Adipose tissue (tissue), 3 donors: ENCODE measurements at places on chromosomes 5 and 9. TPM values are rescaled to one million over a fixed set of nuclear protein-coding genes. Genes with fewer than 3 reads are reported as not detected.

The MARCHF11 gene
- polyA plus RNA-seq: 0.32 TPM

The ZFP37 gene
- polyA plus RNA-seq: 1.3 TPM

The IFNA21 gene
- polyA plus RNA-seq: not detected

The CKMT2 gene
- 13.0 TPM for polyA plus RNA-seq

The SLC25A2 gene
- polyA plus RNA-seq: not detected

The STOM gene
- 333 TPM for polyA plus RNA-seq

The ADGRV1 gene
- 0.34 TPM for polyA plus RNA-seq

The FBXL7 gene
- 16.4 TPM for polyA plus RNA-seq

The SPATA31D1 gene
- not detected for polyA plus RNA-seq
